Naive thymus-derived CD8-positive, alpha-beta T cell (primary cell): ENCODE measurements at places on chromosomes 1 and 21.

DNA sequence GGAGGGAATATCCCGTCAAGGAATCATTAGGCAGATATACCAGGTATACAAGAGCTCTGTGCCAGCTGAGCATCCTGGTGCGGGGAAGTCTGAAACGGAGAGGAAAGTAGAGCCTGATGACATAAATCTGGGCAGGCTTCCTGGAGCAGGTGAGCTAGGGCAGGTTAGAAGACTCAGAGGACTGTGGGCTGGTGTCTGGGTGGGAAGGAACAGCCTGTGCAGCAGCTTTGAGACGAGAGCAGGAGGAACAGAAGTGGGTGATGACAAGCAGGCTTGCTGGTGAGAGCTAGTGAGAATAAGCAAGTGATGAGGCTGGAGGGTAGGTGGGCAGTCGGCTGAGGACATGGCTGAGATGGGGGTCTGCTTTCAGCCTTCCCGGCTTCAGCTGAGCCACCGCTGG is 6.7 kb downstream of the CELSR2 start:
- DNase-seq: no peak

DNA sequence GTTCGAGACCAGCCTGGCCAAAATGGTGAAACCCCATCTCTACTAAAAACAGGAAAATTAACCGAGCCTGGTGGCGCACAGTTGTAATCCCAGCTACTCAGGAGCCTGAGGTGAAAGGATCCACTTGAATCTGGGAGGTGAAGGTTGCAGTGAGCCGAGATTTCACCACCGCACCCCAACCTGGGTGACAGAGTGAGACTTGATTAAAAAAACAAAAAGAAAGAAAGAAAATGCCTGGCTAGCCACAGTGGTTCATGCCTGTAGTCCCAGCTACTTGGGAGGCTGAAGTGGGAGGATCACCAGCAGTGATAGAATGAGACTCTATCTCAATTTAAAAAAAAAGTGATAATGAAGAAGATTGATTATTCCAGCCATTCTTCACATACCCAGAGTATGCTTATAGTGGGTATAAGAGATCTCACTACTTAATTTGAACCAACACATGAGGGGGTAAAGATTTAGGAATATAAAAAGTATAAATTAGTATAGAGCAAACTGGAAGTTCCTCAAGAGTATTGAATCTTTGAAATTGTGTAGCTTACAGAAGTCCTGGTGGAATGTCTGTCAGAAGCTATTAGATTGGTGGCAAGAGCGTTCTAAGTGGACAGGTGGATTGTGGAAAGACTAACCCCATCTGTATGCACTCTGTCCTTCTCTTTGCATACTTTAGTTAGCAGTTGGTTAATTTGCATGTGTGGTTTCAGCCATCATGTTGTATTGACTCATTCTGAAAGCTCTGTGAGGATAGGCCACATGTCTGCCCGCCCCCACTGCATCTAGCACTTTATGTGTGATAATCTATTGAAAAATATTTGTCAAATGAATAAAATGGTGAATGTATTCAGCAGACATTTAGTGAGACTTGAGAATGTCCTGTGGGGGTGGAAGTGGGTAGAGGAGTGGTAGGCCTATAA is 25.0 kb downstream of the RLF start:
- no peak for DNase-seq

GRCh38 chr21:28253338-28253737 is 739.3 kb downstream of the LTN1 start:
- DNase-seq: no peak

DNA sequence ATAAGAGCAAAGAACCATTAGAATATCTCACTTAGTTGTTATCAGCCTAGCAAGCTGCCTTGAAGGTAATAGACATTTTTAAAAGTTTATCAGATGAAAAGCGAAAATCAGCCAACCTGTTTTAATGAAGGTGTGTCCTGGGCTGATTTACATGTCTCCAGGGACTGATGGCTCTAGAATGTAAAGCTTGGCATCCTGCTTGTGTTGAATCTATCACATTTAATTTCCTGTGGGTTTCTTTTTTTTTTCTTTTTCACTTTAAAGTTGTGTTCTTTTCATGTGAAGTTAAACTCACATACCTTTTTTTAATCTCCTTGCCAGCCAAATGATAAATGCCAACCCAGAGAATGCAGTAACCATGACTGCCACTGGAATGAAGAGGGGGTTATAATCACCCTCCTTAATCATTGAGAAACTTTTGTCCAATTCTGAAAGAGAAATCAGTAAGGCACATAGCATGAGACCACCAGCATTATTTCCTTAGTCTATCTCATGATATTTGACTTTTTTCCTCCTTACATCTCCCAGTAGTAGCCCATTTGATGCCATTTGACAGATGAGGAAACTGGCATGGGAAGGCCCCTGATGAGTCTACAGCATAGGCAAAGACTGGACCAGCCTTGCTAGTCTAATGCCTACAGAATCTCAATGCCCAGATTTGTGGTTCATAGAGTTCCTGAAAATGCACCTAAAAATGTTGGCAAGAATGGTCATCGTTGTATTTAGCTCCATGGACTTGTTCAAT is 10.0 kb downstream of the SELL start:
- DNase-seq: peak; percentile 78
